ENCODE measurements at places on chromosomes 5 and 9. TPM values are rescaled to one million over a fixed set of nuclear protein-coding genes. Genes with fewer than 3 reads are reported as not detected.

Gene GARNL3
- total RNA-seq = 4.1 TPM

Gene WDR38
- not detected for total RNA-seq

Gene FOXD4L3
- total RNA-seq = 0.10 TPM

Gene PCDHA5
- total RNA-seq = not detected

Gene F12
- 12.7 TPM for total RNA-seq

All from activated CD8-positive, alpha-beta memory T cell treated with anti-CD3 and anti-CD28 coated beads for 36 hours (primary cell).